ENCODE measurements at places on chromosomes 13 and 19. TPM values are rescaled to one million over a fixed set of nuclear protein-coding genes. Genes with fewer than 3 reads are reported as not detected.

C13orf42 gene
- not detected for total RNA-seq

ZNF83 gene
- 39.3 TPM for total RNA-seq

PTH2 gene
- not detected for total RNA-seq

RUVBL2 gene
- 115 TPM for total RNA-seq

CNMD gene
- total RNA-seq = not detected

ANKRD24 gene
- total RNA-seq = 0.18 TPM

CYP4F2 gene
- total RNA-seq = not detected

HDGFL2 gene
- total RNA-seq = 89.9 TPM

IZUMO2 gene
- not detected for total RNA-seq

DACH1 gene
- 24.0 TPM for total RNA-seq

IL4I1 gene
- total RNA-seq = 9.1 TPM

ZNF606 gene
- 7.8 TPM for total RNA-seq

RXFP2 gene
- total RNA-seq = not detected

LRRC63 gene
- not detected for total RNA-seq
